Stimulated activated CD4-positive, alpha-beta T cell treated with anti-CD3 and anti-CD28 coated beads, TNF-alpha, amount 100 ng/mL, for 1 hour (primary cell): ENCODE measurements at places on chromosomes 16 and 17.
A peak's percentile ranks its signal among the peaks of the same experiment; 100 is the strongest.

- DNase-seq, result peak; percentile 91
Observed at GRCh38 chr16:30065102-30065942, at the start of gene ALDOA. TSS of gene ALDOA (plus strand) at chr16:30065760. CDS start at chr16:30066898, 1,138 bp downstream.

GRCh38 chr16:66843191-66843590 is 1.0 kb upstream of the CA7 start:
- DNase-seq, result no peak

- no peak for DNase-seq
Observed at GRCh38 chr16:10932959-10933710, 9.1 kb downstream of the DEXI start.

- DNase-seq, result no peak
Observed at GRCh38 chr17:17147821-17148220, 58.3 kb downstream of the PLD6 start.

GRCh38 chr16:11121914-11122692 is 133.9 kb downstream of the SOCS1 start:
- DNase-seq, result no peak

DNA sequence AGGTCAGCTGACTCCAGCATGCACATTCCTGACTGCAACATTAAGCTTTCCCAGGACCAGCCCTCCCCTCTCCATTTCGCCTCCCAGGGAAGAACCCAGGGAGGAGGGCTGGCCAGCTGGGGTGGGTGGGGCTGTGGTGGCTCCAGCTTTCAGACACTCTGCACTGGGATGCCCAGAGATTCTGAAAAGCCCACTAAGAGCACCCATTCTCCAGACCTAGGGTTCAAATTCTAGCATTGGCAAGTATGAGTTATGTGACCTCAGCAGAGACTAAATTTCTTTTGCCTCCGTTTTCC is 7.8 kb downstream of the DLX3 start:
- no peak for DNase-seq

DNA sequence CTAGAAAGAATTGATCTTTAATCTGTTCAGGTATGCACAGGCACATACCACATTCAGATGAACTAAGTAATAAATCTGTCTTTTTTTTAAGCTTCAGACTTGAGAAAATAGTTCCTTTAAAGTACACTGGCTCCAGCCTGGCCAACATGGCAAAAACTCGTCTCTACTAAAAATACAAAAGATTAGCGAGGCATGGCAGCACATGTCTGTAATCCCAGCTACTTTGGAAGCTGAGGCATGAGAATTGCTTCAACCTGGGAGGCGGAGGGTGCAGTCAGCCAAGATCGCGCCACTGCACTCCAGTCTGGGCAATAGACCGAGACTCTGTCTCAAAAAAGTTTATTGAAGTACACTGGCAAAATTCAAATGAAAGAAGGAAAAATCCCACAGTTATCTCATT is 111.0 kb upstream of the NETO2 start:
- DNase-seq, result no peak

GRCh38 chr16:73020409-73020884 is 27.5 kb downstream of the ZFHX3 start:
- DNase-seq, result no peak
